ENCODE measurements at places on chromosomes 3 and 15.

GRCh38 chr15:58139276-58139988, 1.3 kb downstream of the AQP9 start:
- DNase-seq, result no peak

- peak; percentile 74 for DNase-seq
Measured at GRCh38 chr3:111735243-111735758, 123.8 kb upstream of the PHLDB2 start.

GRCh38 chr3:149163066-149163465, 33.6 kb downstream of the HPS3 start:
- no peak for DNase-seq

GRCh38 chr3:176087066-176087697, 1110.1 kb downstream of the TBL1XR1 start:
- no peak for DNase-seq

GRCh38 chr15:50909010-50909317, 481 bp downstream of the AP4E1 start:
- DNase-seq, result no peak

GRCh38 chr3:94234177-94234788, 171.4 kb downstream of the NSUN3 start:
- DNase-seq, result peak; percentile 58

DNA sequence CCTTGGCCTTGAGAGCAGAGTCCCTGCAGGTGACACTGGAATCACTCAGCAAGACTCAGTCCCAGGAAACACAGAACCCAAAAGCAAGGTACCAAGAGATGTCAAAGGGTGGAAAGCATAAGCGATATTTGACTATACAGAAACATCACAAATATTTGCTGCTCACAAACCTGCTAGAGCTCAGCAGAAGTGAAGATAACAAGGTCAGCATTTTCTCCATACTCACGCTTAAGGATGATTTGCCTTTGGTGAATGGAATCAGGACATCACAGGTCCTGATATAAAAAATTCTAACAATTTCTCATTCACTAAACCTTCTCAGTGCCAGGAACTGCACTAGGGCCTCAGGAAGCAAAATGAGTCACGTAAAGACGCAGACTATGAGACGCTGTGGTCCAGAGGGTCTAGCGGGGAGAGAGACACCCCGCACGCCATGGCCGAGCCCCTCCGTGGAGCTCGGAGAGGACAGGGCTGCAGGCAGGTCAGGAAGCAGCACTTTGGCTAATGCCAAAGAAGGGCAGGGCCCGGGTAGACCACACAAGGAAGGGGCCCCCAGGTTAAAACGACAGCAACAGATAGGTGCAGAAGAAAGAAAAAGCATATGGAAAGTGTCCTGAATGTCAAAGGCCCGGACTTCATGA, 10.7 kb downstream of the PCSK6 start:
- no peak for DNase-seq

- no peak for DNase-seq
Measured at GRCh38 chr3:50583897-50584296, 14.6 kb downstream of the HEMK1 start.

DNA sequence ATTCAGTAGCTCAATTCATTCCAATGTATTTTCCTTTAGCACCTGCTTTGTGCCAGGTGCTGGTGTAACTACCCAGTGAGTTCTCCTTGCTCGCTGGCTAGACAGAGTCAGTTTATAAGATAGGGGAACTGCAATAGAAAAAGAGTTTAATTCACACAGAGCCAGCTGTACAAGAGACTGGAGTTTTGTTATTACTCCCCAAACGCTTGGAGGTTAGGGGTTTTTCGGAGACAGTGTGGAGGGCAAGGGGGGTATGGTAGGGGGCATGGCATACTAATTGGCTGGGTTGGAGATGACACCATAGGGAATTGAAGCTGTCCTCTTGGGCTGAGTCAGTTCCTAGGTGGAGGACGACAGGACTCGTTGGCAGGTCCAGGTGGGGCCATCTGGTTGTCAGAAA, 5.4 kb upstream of the CFAP91 start:
- DNase-seq, result no peak

GRCh38 chr15:32091505-32092380, 61.4 kb downstream of the CHRNA7 start:
- no peak for DNase-seq

DNA sequence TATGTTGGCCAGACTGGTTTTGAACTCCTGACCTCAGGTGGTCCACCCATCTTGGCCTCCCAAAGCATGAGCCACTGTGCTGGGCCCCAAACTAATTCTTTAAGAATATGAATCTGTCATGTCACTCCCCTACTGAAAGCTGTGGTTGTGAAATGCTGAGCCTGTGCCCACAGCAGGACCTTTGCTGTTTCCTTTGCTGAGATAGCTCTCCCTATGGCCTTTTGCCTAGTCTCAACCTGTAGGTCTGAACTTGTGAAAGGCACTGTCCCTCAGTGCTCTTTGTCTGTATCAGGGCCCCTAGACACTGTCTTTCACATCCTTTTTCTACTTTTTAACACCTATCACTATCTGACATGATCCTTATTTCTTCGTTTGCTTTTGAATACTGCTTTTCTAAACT, 62.7 kb upstream of the CCR4 start:
- no peak for DNase-seq

GRCh38 chr3:6697722-6698121, 163.2 kb upstream of the GRM7 start:
- DNase-seq, result no peak

- DNase-seq, result no peak
Measured at GRCh38 chr3:27985369-27986035, 255.9 kb upstream of the CMC1 start.

GRCh38 chr15:59406446-59406845, 31.5 kb upstream of the FAM81A start:
- DNase-seq, result no peak

GRCh38 chr3:69716119-69716518, 23.1 kb upstream of the MITF start:
- no peak for DNase-seq

DNA sequence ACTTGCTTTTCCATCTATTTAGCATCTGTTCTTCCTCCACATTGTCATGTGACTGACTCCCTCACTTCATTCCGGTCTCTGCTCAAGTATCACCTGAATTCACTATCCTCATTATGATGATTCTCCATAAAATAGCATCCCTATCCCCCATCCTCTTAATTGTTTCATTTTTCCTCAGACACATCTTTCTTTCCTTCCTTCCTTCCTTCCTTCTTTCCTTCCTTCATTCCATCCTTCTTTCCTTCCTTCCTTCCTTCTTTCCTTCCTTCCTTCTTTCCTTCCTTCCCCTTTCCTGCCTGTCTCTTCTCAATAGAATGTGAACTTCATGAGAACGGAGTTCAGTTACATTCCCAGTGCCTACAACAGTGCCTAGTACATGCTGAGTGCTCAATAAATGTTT, 32.6 kb upstream of the MTHFS start:
- no peak for DNase-seq

DNA sequence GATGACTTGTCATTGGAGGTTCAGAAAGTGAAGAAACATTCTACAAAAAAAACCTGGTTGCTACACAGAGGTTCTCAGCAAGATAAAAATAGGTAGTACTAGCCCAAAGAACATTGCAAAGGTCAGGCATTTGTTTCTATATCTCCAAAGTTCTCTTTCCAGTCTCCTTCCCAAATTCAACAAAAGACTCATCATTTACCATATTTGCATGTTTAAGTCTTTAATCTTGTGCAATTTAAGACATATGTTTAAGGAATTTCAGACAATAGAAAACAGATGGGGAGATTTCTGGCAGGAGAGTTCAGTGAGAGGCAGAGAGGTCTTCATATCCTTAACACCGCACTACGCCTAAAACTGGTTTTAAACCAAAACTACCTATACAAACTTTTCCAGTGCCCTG, 173.8 kb upstream of the THBS1 start:
- DNase-seq, result no peak

DNA sequence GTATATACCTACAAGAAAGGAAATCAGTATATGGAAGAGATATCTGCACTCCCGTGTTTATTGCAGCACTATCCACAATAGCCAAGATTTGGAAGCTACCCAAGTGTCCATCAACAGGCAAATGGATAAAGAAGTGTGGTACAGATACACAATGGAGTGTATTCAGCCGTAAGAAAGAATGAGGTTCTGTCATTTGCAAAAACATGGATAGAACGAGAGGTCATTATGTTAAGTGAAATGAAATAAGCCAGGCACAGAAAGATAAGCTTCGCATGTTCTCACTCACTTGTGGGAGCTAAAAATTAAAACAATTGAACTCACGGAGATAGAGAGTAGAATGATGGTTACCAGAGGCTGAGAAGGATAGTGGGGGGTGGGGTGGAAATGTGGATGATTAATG, 53.1 kb downstream of the FAM81A start:
- no peak for DNase-seq

- DNase-seq, result no peak
Measured at GRCh38 chr3:194939532-194939909, 253.8 kb downstream of the FAM43A start.

- peak; percentile 5 for DNase-seq
Measured at GRCh38 chr3:7340795-7341194, 479.9 kb downstream of the GRM7 start.

DNA sequence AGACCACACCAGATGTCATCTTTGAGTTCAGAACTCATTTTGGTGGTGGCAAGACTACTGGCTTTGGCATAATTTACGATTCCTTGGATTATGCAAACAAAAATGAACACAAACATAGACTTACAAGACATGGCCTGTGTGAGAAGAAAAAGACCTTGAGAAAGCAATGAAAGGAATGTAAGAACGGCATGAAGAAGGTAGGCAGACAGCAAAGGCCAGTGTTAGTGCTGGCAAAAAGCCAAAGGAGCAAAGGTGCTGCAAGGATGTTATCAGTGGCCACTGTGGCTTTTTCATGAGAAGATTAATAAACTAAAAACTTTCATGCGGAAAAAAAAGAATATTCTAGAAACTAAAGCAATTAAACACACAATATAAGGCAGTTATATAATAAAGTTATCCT, 21.9 kb downstream of the AAGAB start:
- DNase-seq, result no peak

GRCh38 chr3:14156843-14157561, 21.4 kb downstream of the XPC start:
- DNase-seq, result no peak

- DNase-seq, result no peak
Measured at GRCh38 chr3:135374571-135374970, 579.5 kb downstream of the EPHB1 start.

DNA sequence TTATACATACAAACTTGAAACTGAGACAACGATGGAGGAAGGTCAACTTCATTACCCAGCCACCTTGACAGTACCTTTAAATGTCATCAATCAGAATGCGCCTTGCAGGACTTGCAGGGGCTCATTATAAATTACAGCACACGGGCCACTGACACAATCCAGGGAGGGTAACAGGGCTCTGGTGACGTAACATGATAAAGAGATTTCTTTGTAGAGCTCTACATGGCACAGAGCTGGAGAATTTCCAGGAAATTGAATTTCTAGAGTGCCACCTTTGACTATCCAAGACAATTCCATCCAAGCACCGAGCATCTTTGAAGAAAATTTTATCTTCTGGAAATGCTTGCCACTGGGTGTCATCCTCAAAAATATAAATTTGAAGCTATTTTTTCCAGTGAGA, 486.0 kb downstream of the FOXP1 start:
- DNase-seq, result no peak

GRCh38 chr15:31525988-31526665, 199.5 kb downstream of the KLF13 start:
- no peak for DNase-seq

- peak; percentile 51 for DNase-seq
Measured at GRCh38 chr3:8607234-8608040, 37.2 kb downstream of the SSUH2 start.

DNA sequence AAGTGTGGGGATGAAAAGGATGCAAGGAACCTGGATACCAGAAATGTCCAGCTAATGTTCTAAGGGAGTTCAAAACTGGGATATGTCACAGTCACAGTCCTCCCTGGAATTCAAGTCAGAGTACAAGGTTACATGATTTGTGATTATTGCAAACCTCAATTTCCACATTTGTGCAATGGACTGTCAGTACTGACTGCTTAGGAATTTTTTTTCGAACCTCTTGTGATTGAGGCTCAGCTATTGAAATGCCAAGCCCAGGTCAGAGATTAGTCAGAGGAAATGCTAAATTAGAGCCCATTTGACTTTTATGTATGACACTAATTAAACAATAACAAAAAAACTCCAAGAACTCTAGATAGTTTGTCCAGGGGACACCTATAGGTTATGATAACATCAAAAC, 210.2 kb downstream of the THSD4 start:
- DNase-seq, result no peak

- no peak for DNase-seq
Measured at GRCh38 chr3:26307192-26307591, 315.4 kb upstream of the LRRC3B start.

DNA sequence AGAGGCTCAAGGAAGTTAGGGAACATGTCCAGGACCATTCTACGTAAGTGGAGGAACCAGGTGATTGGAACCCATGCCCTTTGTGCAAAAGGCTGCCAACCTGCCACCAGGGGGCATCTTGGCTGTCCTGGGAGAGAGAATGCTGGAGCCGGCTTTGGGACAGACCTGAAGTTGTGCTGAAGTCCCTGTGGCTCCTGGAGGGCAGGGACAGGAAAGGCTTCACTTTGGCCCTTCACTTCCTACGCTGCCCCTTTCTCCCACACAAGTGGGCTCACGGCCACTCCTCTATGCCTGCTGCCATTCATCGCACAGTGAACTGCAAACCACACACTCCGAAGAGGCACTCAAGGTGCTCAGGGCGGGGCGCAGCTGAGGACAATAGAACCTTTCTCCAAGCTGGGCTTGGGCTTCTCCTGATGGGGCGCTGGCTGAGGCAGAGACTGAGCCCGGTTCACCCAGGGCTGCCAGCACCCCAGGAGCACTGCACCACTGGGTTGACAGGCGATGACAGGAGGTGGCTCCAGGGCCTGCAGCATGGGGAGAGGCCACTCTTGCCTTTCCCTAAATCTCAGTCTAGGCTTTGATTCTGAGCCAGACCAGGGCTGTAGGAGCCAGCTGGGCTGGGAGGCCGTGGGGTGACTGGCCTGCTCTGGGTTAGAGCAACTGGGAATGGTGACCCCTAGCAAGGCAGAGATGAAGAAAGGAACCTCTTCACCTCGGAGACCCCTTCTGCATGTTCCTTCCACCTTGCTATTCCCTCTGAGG, 8.4 kb downstream of the SHF start:
- DNase-seq, result peak; percentile 42

DNA sequence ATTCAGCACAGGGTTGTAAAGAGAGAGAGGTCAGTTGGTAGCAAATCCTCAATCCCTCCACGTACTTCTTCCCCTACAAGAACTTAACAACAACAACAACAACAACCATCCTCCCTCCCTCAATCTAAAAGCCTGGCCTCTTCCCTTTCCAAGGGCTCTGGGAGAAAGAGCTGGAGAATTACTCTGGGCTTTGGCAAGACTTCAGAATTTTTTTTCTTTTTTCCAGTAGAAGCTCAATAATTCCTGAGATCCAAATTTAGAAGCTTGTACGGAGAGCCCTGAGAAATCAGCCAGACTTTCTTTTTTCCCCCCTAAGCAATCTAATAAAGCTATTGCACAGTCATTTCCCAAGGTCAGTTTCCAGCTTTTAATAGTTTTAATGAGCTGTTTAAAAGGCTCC, 95.8 kb upstream of the CACNA2D3 start:
- no peak for DNase-seq
